ENCODE measurements at places on chromosomes 13 and 19.

DNA sequence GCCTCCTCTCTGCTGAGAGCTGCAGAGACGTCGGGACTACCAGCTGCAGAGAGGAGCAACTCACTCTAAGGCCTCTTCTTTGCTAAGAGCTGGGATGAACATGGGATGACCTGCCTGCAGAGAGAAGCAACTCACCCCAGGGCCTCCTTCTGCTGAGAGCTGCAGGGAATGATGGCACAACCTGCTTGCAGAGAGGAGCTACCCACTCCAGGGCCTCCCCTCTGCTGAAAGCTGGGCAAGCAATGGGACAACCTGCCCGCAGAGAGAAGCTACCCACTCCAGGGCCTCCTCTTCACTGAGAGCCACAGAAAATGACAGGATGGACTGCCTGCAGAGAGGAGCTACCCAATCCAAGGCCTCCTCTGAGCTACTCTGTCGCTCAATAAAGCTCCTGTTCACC, 6.9 kb upstream of the MLLT1 start:
- no peak for DNase-seq

GRCh38 chr19:50189331-50189730, 14.1 kb upstream of the MYH14 start:
- no peak for DNase-seq

DNA sequence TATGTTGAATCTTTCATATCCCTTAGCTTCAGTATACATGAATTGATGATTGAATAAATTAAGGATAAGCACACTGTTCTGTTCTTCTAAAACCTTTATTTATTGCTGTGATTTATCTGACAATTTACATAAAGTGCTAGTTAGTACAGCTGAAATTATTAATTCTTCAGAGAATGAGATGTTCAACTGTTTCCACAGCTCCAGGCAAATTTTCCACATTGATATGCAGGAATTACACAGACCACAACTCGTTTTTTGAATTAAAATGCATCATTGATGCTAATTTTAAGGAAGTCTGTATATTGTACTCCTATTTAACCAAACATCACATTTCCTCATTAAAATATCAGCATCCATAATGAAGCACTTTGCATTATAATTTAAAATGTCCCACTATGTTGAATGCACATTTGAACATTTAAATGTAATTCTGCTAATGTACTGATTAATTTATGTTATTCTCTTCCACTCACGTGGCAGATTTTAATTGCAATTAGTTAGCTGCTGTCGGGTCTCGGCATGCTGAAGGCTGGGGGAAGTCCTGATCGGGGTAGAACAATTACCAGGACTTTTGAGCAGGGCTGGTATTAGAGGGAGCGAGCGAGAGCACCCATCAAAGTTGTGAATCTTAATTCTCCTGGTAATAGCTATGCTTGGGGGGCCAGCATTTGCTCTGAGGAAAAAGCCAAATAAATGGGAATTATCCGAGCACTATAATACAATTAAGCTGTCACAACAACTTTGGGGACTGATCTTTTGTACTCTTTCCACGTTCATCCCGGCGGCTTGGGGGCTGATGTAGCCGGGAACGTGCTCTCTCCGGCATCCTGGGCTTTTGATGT, 136.7 kb upstream of the TMTC4 start:
- no peak for DNase-seq

GRCh38 chr19:823565-824121, 1.9 kb upstream of the PLPPR3 start:
- no peak for DNase-seq

- DNase-seq: no peak
These were observed 21.7 kb downstream of the TNFSF14 start for GRCh38 chr19:6648141-6648715.

GRCh38 chr19:38209152-38209551, 14.9 kb downstream of the DPF1 start:
- DNase-seq: no peak

DNA sequence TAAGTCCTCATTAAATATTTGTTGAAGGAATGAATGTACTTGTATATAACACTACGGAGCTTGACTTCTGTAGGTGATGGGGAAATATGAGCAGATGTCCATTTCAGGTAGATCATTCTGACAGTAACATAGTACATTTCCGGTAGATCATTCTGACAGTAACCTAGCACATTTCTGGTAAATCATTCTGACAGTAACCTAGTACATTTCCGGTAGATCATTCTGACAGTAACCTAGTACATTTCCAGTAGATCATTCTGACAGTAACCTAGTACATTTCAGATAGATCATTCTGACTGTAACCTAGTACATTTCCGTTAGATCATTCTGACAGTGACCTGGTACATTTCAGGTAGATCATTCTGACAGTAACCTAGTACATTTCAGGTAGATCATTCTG, 2.5 kb downstream of the PHF11 start:
- DNase-seq: no peak

GRCh38 chr19:10068205-10068604, 17.9 kb upstream of the SHFL start:
- DNase-seq: peak; percentile 15

- DNase-seq: no peak
These were observed 9.2 kb upstream of the ZNF358 start for GRCh38 chr19:7506385-7507328.

DNA sequence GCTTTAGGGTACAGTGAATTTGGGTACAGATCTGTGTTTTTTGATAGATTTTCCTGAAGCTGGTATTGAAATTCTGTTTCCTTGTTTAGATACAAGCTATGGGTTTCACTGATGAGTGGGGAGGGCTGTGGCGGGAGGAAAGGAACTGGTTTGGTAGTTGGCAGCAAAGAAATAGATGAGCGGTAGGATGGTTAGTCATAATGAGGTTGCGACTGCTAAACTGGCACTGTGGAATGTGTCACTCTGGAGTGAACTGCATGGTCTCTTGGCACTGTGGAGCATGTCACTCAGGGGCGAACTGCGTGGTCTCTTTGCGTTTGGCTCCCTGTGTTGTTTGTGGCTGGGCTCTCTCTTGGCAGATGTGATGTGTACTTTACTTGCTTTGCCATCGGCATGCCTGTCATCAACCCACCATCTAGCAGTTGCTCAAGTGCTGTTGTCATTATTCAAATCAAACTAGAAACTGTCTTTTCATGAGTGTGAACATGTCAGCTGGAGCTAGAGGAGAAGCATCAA, 82.1 kb downstream of the ATP8A2 start:
- DNase-seq: no peak

DNA sequence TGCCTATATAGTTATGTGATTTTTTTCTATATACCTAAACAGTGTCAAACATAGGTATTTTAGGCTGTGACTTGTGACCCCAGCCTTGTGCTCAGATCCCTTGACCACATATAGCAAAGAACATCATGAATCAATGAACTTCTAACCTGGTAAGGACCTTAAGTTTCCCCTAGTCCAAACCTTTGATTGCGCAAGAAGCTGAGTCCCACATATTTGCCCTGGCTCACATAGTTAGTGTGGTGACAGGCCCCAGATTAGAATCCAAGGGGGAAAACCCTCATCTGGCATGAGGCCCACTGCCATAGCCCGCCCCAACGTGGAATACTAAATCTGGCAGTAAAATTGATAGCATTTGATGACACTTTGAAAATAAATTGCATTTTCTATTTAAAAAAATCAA, 171.8 kb downstream of the MZT1 start:
- no peak for DNase-seq

- no peak for DNase-seq
These were observed 45.3 kb upstream of the TRPC4 start for GRCh38 chr13:37914781-37915391.

DNA sequence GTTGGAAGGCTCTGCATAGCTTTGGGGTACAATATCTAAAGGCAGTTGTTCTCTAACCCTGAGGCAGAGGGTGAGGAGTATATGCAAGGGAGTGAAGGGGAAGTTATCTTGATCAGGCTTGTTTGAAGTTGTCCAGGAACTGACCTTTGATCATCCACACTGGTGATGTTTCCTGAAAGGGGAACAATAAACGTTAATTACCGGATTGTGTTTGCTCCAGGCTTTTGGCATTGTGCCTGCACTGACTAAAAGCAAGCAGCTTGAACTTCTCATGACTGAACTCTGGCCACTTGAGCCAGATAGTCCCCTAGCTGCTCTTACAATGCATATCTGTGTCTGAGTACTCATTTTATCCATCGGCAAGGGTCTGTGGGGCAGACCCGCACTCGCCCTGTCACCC, 27.0 kb upstream of the ZNF726 start:
- no peak for DNase-seq

DNA sequence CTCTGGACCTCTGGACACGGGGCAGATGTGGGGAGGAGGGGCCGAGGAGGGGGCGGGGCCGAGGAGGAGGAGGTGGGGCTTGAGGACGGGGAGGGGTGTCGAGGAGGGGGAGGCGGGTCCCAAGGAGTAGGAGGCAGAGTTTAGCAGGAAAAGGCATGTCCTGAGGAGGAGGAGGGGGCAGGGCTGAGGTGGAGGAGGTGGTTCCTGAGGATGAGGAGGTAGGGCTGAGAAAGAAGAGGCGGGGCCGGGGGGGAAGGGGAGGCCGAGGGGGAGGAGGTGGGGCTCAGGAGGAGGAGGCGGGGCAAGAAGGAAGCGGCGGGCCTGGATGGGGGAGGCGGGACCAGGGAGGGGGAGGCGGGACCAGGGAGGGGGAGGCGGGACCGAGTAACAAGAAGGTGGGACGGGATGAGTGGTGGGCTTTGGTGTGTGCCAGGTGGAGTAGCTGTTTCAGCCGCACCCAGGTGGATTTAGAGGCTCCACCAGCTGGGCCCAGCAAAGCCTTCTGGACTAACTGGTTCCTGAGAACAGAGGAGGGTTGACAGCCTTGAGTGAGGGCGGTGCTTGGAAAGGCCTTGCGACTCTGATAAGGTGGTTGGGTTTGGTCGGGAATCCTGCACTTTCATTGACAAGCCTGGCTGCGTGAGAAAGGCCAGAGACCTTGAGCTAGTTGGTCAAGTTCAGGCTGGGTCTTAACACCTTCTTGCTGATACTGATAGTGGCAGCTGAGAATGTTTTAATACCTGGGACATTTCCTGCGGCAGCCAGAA, 7.7 kb downstream of the TECR start:
- no peak for DNase-seq

GRCh38 chr19:7706188-7706954, 4.4 kb upstream of the FCER2 start:
- DNase-seq: no peak

DNA sequence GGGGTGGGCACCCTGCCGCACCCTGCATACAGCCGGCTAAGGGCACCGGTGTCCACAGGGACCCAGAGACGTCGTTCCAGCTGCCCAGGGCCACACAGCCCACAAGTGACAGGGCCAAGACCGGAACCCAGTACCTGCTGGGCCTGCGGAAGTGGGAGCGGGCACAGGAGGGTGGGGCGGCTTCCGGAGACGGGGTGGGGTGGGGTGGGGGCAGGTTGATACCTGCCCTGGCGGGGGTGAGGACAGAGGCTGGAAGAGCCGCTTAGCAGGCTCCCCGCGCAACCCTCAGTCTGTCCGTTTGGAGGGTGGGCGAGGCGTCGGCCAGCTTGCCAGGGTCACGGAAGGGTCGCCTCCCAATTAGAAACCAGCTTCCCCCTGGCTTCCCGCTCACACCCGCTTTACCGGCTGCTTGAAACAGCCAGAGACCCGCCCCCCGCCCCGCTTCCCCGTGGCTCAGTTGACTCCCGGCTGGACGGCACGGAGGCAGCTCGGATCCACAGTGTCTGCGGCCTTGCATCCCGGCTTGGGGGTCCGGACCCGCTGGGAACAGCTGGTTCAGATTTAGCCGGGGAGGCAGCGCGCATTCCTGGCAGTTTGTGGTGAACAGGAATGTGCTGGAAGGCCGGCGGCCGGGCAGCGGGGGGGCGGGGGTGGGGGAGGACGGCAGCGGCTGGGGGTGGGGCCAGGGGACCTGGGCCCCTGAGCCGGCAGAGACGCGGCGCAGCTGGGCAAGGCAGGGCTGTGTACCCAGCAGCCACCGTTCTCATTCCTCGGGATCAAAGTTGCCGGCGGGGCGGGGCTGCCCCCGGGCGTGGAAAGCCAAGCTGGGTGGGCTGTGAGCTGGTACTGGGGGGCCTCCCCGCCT, 1.9 kb downstream of the CNN2 start:
- peak; percentile 60 for DNase-seq

DNA sequence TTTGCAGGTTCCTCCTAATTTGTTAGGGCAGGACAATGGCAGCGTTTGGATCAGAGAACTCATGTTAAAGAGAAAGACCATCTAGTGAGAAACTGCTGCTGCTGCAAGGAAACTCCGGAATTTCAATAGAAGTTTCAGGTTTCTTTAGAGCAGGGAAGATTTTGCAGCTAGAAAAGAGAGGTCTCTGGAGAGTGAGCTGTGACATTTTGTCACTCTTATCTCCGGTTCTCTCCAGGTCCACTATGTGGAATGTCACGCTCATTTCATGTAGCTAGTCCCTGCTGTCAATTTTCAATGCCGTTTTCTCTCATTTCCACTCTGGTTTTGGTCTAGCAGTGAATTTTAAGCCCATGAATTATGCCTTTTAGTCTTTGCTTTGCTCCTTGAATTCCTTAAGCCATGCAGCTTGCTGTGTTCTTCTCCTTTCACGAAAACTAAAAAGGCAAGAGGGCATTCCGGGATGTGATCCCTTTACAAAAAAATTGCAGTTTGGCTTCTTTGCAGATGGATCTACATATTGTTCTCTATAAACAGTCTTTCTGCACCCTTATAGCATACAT, 46.7 kb upstream of the POSTN start:
- DNase-seq: no peak

DNA sequence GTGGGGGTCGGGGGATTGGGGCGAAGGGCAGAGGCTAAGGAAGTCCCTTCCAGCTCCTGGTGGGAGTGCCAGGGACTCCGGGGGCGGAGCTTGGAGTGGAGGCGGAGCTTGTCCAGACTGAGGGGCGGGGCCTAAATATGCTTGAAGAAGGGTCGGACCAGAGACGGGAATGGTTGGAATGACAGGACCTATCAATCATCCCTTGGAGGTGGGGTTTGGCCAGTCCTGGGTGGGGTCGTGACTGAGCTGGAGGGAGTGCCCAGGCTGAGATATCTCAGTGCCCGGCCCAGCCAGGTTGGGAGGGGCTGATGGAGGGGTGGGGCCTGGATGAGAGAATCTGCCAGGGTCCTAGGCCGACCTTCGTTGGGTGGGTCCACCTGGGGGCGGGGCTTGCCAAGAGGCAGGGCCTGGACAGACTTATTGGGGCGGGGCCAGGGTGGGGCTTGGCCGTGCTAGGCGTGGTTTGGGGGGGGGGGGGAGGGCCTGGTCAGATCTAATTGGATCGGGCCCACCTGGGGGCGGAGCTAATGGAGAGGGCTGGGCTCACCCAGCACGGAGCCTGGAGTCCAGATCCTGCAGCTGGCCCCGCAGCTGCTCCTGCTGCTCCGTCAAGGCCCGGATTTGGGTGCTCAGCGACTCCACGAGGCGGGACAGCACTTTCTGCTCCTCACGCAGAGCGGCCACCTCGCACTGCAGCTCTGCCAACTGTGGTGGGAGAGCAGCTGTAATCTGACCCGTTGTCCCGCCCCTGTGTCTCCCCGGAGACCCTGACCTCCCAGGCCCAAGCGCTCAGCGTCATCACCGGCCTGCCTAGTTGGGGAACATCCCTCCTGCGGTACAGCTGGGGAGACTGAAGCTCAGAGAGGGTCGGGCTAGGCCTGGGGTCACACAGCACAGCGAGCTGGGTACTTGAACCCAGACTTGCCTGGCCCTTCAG, 2.6 kb upstream of the WIZ start:
- DNase-seq: no peak
